ENCODE measurements at places on chromosomes 4 and X. TPM values are rescaled to one million over a fixed set of nuclear protein-coding genes. Genes with fewer than 3 reads are reported as not detected.

PPP1R2C gene
- not detected for polyA plus RNA-seq

SYP gene
- polyA plus RNA-seq = 73.1 TPM

PLP2 gene
- 78.2 TPM for polyA plus RNA-seq

TLR2 gene
- 9.7 TPM for polyA plus RNA-seq

BEX2 gene
- 99.7 TPM for polyA plus RNA-seq

BGN gene
- polyA plus RNA-seq = 176 TPM

CYLC1 gene
- polyA plus RNA-seq = not detected

IL9R gene
- polyA plus RNA-seq = not detected

ASB12 gene
- 0.46 TPM for polyA plus RNA-seq

DDIT4L gene
- 0.64 TPM for polyA plus RNA-seq

TMEM154 gene
- polyA plus RNA-seq = 0.10 TPM

RBM47 gene
- polyA plus RNA-seq = 25.7 TPM

TRIML2 gene
- 0.20 TPM for polyA plus RNA-seq

ZGRF1 gene
- polyA plus RNA-seq = 9.1 TPM

CXCL11 gene
- 1.2 TPM for polyA plus RNA-seq

Measured in adrenal gland (tissue), 19 donors.